ENCODE measurements at places on chromosomes 2 and 18.

DNA sequence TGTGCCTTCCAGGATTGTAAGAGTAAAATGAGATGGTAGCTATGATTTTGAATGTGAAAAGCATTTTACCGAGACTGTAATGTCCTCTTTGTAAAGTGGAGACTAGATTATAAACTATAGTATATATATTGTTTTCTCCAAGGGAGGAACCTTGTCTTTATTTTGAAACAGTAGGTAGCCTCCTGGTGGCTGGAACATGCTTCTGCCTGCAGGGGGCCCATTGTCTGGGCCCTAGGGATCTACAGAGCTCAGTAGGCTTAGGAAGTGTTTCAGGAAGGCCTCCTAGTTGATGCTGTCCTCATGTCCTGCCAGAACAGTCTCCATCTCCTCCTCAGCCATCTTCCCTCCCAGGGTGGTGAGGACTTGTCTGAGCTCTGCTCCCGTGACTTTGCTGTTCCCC lies 3.0 kb downstream of the PIKFYVE start:
- no peak for DNase-seq

DNA sequence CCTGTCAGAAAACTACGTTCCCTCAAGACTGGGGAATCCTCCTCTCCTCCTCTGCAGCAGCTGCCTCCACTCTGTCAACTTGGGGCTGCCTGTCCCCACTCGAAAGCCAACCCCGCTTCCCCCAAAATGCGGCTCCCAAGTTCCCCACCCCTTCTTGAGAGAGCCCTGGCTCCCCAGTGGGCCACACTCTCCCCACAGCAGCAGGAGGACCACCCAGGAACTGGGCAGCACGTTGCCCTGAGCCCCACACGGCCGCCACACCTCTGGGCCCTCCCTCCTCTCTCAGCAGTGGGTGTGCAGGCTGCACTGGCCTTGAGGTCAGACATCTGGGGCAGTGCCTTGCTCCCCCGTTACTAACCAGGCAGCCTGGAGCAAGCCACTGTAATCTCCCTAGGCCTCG lies 9.6 kb upstream of the TEX51 start:
- no peak for DNase-seq

GRCh38 chr2:219459460-219460311 lies 25.0 kb downstream of the SPEG start:
- DNase-seq: peak; percentile 73

- no peak for DNase-seq
These were observed 31.3 kb downstream of the KIAA2012 start for GRCh38 chr2:202104286-202104870.

DNA sequence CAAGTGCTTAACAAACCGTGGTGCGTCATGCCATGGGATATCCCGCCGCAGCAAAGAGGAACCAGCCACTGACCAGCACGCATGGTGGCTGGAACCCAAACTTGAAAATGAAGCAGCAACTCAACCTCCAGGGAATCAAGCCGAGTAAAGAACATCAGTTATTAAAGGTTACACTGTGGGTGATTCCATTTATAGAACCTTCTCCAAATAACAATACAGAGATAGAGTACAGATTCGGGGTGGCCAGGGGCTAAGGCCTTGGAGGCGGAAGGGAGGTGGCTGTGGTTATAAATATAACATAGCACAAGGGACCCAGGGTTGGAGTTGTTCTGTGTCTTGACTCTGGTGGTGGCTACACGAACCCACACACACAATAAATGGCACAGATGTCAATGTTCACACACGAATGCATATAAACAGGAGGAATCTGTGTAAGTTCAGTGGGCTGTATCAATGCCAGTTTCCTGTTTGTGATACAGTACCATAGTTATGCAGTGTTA lies 123.1 kb downstream of the EIPR1 start:
- no peak for DNase-seq

DNA sequence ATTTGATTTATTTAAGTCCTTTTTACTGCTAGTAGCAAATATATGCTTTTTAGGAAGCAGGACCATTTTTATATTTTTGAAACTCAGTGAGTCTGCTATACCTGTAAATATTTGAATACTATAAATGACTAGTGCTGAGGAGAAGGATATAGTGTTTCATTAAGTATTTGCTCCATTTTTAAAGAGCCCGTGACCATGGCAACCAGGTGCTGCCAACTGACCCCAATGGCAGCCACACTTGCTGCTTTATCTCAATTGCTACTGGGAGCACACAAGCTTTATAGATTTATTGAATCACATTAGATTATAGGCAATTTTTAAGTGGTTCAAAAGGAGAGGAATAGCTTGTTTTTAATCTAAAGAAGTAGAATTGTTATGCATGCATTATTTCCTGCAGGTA lies 142.0 kb downstream of the SCG2 start:
- DNase-seq: no peak

GRCh38 chr2:12636837-12637581 lies 79.7 kb upstream of the TRIB2 start:
- DNase-seq: peak; percentile 30

DNA sequence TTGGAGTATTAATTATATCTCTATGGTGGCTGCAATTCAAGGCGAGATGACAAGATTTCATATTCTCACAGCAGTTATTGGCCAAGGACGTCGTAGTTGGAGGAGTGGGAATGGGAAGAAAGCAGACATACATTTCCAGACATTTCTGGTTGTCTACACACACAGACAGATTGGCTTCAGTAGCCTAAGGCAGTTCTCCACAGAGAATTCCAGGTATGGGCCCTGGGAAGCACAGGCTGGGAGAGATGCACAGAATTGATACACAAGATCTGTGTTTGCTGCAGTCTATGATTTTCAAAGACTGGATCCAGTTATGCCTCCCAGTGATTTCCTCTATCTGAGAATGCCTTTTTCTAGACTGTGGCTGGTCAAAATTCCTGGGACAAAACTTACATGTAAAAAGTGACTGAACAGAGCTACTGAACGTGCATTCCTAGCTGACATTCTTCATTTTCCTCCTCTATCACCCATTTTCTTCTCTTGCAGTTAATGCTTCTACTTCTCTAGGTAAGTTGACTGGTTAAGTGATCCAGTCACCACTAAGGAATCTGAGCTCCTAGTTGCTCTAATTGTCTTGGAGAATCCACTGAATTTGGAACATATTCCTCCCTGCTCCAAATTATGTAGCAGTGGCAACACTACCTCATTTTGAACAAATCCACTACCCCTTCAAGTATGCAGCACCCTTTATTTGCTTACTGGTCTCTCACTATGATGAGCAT lies 386.7 kb upstream of the CDH7 start:
- DNase-seq: no peak

DNA sequence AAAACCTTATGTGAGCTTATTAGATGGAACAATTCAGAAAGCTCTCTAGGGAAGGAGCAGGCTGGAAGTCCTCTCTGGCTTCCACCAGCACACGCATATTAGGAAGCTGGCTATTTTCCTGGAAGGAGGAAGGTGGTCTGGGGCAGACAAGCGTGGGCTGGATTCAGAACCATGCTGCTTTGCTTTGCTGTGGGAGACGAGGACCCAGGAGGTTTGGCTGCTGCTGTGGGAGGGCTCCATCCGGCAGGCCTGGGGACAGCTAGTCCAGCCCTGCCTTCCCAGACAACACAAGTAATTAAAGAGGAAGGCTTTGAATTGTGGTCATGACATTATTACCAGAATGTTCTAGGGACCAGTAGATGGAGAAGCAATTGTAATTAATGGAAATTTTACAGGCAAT lies 238.8 kb upstream of the MYT1L start:
- DNase-seq: no peak

- DNase-seq: no peak
These were observed 115.5 kb downstream of the HDAC4 start for GRCh38 chr2:239285071-239285931.

GRCh38 chr2:151071382-151071781 lies 190.3 kb downstream of the RBM43 start:
- no peak for DNase-seq

DNA sequence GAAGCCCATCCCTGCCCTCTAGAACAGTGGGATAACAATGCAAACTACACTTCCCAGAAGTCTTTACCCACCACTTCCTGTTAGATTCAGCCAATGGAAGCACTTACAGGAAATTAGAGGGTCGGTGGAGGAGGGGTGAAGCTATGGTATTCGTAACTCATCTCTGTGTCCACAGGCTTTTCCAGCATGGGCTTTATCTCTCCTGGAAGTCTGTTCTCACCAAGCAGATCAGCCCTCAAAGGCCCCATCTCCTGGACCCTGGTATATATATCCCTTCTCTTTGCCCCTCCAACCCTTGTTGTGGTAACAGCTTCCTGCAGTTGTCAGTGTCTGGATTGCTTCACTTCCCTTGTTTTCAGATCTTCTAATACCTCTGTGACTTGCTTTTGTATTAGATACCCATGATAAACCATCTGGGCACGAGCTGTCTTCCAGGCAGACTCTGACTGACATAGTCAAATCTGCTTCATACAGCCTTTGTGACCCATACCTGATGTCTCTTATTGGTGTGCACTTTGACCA lies 475.0 kb upstream of the POU3F3 start:
- DNase-seq: peak; percentile 82

DNA sequence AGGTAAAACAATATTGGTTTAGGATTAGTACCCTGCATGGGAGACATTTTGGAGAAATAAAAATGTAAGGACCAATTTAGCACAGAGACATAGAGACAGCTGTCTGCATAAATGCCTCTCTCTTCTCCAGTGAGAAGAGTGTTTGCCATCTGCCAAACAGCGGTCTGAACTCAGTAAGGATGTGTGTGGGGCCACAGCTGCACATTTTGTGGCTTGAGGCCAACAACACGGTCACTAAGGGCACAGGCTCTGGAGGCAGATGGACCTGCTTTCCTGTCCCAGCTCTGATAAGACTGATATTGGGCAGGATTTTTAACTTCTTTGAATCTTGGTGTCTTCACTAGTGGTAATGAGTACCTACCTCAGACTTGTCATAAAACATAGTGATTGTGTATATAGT lies 10.2 kb downstream of the ZBTB14 start:
- peak; percentile 38 for DNase-seq

GRCh38 chr2:59195851-59196250 lies 954.7 kb upstream of the FANCL start:
- no peak for DNase-seq

DNA sequence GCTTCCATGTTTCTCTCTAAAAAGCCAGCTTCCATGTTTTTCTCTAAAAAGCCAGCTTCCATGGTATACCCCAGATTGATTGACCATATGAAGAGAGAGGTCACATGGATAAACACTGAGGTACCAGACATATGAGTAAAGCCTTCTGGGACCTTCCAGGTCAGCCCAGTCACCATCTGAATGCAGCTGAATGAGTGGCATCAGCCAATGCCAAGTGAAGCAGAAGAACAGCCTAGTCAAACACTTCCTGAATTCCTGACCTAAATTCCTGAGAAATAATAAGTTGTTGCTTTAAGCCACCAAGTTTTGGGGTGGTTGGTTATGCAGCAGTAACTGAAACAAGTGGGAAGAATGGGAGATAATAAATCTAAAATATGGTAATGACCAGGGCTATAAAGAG lies 5.7 kb upstream of the ALS2 start:
- no peak for DNase-seq

DNA sequence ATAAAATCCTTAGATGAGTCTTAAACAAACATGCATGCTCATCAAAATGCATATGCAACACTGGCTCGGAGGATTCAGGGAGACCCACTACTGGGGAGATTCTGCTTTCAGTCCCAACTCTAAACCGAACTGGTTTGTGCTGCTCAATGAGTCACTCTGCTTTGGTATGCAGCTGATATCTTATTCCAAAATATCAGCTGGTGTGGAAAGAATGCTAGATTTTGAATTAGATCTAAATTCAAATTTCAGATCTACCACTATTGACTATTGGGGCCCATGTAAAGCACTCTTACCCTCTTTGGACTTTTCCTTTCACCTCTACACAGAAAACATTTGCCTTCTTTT lies 39.2 kb upstream of the TTN start:
- peak; percentile 26 for DNase-seq

DNA sequence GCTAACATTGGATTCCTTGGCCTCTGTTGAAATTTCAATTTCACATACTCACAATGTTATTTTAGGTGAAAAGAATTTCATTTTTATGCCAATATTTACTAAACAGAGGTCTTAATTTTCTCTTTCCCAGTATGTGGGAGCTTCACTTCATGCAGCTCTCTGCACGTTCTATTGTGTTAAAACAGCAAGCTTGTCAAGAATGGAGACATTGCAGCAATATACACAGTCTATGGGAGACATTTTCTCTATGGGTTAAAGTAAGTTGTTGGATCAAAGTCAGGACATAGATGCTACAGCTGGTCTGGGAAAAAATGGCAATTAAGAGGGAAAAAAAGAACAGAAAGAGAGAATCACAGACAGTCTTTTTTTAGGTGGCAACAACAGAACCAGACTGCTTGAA lies 70.4 kb upstream of the ARHGAP15 start:
- no peak for DNase-seq

DNA sequence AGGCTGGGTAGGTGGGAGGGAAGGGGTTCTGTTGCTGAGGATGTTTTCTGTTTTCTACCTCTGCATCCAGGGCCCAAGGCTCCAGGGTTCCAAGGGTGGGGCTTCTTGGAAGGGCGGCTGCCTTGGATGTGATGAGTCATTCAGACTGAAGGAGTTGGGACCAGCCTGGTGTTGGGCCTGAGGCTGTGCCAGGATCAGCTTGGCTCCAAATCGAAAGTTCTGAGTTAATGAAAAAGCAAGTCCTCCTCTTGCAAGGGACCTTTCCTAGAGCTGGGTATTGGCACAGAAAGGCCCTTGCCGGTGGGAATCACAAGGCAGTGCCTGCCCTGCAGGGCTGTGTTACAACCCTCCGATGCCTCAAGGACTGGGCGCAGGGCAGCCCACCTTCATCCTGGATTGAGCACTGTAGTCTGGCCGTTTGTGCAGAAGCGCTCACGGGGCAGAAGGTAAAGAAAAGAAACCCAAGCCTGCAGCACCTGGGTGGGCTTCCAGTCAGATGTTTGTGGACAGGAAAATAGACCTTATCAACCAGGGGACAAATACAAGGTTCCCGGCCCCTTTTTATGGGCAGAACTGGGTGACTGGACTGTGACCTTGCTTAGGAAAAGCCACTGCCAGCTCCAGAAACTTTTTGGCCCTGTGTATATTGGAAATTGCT lies 52.5 kb upstream of the MCFD2 start:
- DNase-seq: peak; percentile 46

GRCh38 chr2:9806298-9806610 lies 37.0 kb upstream of the TAF1B start:
- no peak for DNase-seq

DNA sequence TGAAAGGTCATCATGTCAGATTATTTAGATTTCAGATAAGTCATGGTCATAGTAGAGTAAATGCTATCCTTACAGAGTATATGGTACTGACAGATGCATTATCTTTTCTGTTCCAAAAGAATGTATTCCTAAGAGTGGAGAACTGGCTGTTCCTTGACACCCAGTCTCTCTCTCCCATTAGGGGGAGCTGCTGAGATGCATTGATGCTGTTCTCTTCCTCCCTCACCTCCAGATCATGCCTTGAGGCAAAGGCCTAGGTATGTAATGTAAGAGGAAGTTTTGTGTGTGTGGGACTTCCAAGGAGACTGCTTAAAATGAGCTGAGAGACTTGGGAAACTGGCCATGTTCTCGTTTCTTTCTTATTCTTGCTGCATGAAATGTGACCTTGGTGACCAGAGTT lies 979.5 kb upstream of the CELF4 start:
- no peak for DNase-seq
